Amygdala (tissue), 56 donors: ENCODE measurements at places on chromosomes 7 and 10.

GRCh38 chr10:6465437-6465836 is 114.6 kb downstream of the PRKCQ start:
- DNase-seq: no peak

DNA sequence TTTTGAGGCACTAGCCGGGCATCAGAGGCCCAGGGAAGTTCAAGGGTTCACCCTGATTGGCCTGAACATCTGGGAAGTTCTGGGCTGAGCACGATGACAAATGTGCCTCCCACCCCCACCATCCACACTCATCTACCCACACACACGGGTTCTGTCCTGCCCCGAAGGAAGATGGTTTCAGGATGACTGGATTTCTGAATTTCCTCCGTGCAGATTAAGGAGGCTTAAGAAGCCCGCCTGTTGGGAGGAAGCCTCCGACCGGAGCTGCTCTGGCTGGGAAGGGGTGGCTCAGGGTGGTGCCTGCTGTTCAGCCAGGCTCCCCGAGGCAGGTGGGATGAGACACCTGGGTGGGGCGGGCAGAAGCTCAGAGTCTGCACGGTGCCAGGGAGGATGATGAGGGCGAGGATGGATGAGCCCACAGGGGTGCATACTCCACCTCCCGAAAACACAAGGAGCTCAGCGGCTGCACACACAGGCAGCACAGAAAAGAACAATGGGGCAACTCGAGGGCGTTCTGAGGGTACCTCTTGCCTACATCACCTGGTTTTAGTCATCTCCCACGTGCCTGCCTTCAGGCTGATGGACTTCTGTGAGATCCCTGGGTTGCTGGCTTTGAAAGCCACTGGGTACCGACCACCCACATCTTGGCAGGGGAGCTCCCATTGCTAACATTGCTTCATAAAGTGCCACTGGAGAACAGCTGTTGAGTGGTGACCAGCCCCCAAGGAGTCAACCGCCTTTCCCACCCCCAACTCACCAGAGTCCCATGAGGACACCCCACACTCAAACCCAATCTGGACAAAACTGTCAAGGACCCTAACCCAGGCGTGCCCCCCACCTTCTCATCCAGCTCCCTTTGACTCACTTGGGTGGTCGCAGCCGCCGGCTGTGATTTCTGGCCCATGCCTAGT is 41.2 kb downstream of the CALML3 start:
- no peak for DNase-seq

GRCh38 chr7:121081327-121081936 is 92.9 kb downstream of the CPED1 start:
- no peak for DNase-seq

GRCh38 chr10:102869258-102870198 is at the start of gene AS3MT:
AS3MT (plus strand) TSS chr10:102869470; CDS start chr10:102869593, 123 bp downstream.
- DNase-seq: no peak

DNA sequence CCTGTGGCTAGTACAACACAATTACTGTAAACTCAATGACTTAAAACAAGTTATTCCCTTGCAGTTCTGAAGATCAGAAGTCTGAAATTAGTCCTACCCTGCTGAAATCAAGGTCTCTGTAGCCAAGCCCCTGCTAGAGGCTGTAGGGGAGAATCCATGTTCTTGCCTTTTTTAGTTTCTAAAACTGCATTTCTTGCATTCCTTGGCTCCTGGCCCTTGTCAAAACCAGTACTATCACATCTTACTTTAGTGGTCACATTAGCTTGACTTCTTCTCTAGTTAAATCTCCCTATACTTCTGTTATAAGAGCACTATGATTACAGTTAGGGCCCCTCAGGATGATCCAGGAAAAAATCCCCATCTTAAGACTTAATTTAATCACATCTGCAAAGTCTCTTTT is 567.0 kb downstream of the GFRA1 start:
- no peak for DNase-seq

- peak; percentile 30 for DNase-seq
These were observed 23.1 kb downstream of the DNAJB9 start for GRCh38 chr7:108592646-108593201.

DNA sequence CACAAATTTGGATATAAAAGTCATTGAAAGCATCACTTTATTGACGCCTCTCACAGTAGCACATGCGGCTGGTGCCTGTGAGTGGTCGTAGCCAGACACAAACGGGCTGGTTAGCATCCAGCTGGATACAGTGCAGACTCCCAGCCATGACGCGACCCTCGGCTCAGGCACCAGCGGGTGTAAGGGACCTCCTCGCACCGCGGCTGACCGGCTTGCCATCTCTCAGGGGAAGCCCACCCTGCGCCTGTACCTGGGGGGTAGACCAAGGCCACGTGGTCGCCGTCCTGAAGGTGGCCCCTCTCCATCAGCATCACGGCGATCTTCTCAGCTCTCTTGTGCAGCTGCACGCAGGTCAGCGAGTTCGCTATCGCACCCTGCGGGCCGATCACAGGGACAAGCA is 213.8 kb downstream of the ZMYND11 start:
- DNase-seq: no peak

DNA sequence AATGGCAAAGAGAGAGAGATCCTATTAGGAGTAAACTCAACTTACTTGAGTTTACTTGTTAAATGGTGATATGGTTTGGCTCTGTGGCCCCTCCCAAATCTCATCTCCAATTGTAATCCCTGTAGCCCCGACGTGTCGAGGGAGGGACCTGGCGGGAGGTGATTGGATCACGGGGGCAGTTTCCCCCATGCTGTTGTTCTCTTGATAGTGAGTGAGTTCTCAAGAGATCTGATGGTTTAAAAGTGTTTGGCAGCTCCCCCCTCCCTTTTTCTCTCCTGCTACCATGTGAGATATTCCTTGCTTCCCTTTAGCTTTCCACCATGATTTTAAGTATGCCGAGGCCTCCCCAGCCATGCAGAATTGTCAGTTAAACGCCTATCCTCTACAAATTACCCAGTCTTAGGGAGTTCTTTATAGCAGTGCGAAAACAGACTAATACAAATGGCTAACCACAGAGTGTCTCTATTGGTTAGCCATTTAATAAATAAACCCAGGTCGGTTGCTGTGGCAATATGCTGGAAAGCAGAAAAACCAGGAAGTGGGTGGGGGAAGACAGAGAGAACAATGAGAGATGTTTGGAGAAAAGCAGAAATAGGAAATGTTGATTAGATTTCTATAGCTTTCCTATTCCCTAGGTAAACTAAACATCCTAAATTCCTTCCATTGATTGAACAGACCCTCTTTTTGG is 3.0 kb upstream of the STMP1 start:
- DNase-seq: no peak

DNA sequence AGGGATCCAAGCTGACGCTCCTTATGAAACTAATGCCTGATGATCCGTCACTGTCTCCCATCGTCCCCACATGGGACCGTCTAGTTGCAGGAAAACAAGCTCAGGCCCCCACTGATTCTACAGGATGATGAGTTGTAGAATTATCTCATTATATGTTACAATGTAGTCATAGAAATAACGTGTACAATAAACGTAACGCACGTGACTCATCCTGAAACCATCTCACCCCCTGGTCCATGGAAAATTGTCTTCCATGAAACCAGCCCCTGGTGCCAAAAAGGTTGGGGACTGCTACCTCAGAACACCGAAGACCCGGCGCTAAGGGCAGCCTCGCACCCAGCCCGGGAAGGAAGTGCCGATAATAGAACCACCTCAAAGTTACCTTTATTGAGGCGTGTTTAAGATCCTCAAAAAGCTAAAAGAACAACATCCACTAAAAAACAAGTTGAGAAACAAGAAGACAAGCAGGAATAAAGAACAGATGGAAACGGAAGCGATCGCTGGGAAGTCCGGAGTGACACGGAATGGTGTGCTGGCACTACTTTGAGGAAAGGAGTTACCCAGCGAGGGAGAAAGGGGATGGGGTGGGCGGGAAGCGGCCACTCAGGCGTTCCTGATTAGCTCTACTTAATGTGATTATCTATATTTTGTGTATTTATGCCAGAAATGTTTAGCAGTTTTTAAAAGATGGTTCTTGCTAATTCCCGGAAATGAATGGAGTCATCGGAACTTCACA is 50.1 kb upstream of the PRKAR1B start:
- no peak for DNase-seq
